ENCODE measurements at places on chromosomes 6 and 20.

GRCh38 chr6:4624726-4625125 is 151.5 kb upstream of the CDYL start:
- H3K27me3 ChIP-seq = no peaks in the 10 kb centered on the region
- DNase-seq = no peak
- H3K4me1 ChIP-seq = no peaks in the 10 kb centered on the region
- H3K4me3 ChIP-seq = no peak overlapping the region
- no peaks in the 10 kb centered on the region for H3K36me3 ChIP-seq

GRCh38 chr6:121237859-121238258 is 96.4 kb downstream of the TBC1D32 start:
- H3K27me3 ChIP-seq = no peaks in the 10 kb centered on the region
- no peak overlapping the region for H3K4me3 ChIP-seq
- H3K27ac ChIP-seq = no peak overlapping the region
- no peaks in the 10 kb centered on the region for H3K4me1 ChIP-seq

- no peaks in the 10 kb centered on the region for H3K27me3 ChIP-seq
- no peak for DNase-seq
- no peak overlapping the region for H3K4me3 ChIP-seq
- H3K4me1 ChIP-seq = peaks cover 18% of the 10 kb centered on the region
- H3K27ac ChIP-seq = no peak overlapping the region
Measured at GRCh38 chr6:158255989-158256601, 56.2 kb upstream of the TULP4 start.

DNA sequence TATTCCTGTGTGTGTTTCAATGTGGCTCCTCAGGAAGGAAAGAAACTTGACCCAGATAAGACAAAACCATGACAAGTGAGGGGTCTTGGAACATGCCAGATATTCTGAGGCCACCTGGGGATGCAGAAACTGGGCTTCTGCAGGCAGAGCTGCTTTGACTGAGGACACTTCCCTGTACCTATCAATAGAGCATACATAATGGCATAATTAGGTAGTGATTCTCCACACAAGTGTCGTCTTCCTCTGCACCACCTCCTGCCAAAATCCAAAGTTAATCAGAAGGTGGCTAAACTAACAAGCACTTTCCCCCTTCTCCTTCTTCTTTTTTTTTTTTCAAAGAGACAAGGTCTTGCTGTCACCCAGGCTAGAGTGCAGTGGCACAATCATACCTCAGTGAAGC is 97.1 kb downstream of the KIF13A start:
- no peaks in the 10 kb centered on the region for H3K4me1 ChIP-seq
- H3K27ac ChIP-seq = no peak overlapping the region
- no peaks in the 10 kb centered on the region for H3K36me3 ChIP-seq
- no peaks in the 10 kb centered on the region for H3K27me3 ChIP-seq

GRCh38 chr6:135183532-135184440 is 2.7 kb downstream of the MYB start:
- H3K36me3 ChIP-seq = no peaks in the 10 kb centered on the region
- no peak overlapping the region for H3K27ac ChIP-seq
- H3K4me3 ChIP-seq = peak overlapping the region; percentile 51
- peak; percentile 39 for DNase-seq

DNA sequence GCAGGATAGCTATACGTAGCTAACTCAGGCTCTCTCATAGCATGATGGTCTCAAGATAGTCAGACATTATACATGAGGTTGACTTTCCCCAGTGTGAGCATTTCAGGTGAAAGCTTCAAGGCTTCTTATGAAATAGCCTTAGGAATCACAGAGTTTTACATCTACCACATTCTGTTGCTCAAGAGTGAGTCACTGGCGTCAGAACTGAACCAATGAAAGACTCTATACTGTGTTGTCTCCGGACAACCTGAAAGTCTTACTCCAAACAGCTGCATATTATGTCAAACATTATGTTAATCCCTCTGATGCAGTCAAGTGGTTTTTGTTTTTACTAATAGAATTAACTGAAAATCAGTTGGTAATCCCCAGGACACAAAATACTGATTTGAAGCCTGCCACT is 79.8 kb upstream of the TRDN start:
- H3K4me1 ChIP-seq = no peaks in the 10 kb centered on the region
- H3K27ac ChIP-seq = no peak overlapping the region
- H3K36me3 ChIP-seq = no peaks in the 10 kb centered on the region

- DNase-seq = no peak
- no peaks in the 10 kb centered on the region for H3K27me3 ChIP-seq
- H3K27ac ChIP-seq = no peak overlapping the region
Measured at GRCh38 chr6:134853111-134854055, 96.5 kb downstream of the ALDH8A1 start.

- no peak for DNase-seq
- no peak overlapping the region for H3K4me3 ChIP-seq
- no peak overlapping the region for H3K27ac ChIP-seq
Measured at GRCh38 chr6:34949636-34950035, 60.6 kb downstream of the ANKS1A start.

GRCh38 chr6:113854531-113855499 is 2.3 kb upstream of the MARCKS start:
- peak; percentile 47 for DNase-seq
- H3K27ac ChIP-seq = peak overlapping the region; percentile 50
- H3K4me1 ChIP-seq = peaks cover 48% of the 10 kb centered on the region
- H3K4me3 ChIP-seq = peak overlapping the region; percentile 38
- H3K27me3 ChIP-seq = peaks cover 46% of the 10 kb centered on the region

GRCh38 chr6:46996860-46997641 is 45.1 kb downstream of the ADGRF1 start:
- no peak overlapping the region for H3K4me3 ChIP-seq
- H3K27me3 ChIP-seq = no peaks in the 10 kb centered on the region

DNA sequence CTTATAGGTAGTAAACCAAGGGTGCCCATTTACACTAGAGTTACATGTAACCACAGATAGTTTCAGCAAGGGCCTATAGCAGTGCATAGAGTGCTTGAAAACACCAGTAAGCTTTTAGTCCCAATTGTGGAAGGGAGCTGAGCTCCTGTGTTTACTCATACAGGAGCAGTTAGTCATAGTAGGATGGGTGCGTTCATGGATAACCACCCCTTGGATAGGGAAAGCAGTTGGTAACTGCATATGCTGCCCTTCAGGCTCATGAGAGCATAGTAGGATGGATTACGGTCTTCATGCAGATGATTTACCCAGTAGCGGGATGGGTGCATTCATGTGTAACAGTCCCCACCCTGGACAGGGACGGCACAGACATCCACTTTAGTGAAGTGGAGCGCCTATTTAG is 45.1 kb downstream of the OR2B6 start:
- DNase-seq = no peak
- H3K27me3 ChIP-seq = no peaks in the 10 kb centered on the region
- no peaks in the 10 kb centered on the region for H3K36me3 ChIP-seq
- H3K4me3 ChIP-seq = no peak overlapping the region
- H3K4me1 ChIP-seq = no peaks in the 10 kb centered on the region

DNA sequence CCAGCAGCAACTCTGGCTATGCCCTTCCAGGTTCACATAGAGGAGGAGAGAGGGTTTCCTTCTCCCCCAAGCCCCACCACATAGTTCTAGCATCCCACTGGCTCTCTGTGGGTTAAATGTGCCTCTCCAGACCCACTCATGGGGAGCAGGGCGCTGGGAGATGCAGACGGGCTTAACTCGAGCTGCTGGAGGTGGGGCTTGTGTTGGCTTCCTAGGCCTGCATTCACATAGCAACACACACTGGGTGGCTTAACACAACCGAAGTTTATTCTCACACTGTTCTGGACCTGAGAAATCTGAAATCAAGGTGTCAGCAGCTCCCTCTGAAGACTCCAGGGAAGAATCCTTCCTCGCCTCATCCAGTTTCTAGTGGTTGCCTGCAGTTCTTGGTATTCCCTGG is 33.6 kb downstream of the SLC2A10 start:
- H3K4me1 ChIP-seq = no peaks in the 10 kb centered on the region
- no peak for DNase-seq
- H3K4me3 ChIP-seq = no peak overlapping the region
- H3K27ac ChIP-seq = no peak overlapping the region

GRCh38 chr20:5354901-5355300 is 38.1 kb upstream of the PROKR2 start:
- H3K27me3 ChIP-seq = no peaks in the 10 kb centered on the region
- H3K4me3 ChIP-seq = no peak overlapping the region
- H3K4me1 ChIP-seq = no peaks in the 10 kb centered on the region
- no peaks in the 10 kb centered on the region for H3K36me3 ChIP-seq
- no peak overlapping the region for H3K27ac ChIP-seq
- DNase-seq = no peak

GRCh38 chr20:49886571-49887213 is 28.6 kb downstream of the SPATA2 start:
- H3K4me1 ChIP-seq = no peaks in the 10 kb centered on the region
- no peak overlapping the region for H3K27ac ChIP-seq

DNA sequence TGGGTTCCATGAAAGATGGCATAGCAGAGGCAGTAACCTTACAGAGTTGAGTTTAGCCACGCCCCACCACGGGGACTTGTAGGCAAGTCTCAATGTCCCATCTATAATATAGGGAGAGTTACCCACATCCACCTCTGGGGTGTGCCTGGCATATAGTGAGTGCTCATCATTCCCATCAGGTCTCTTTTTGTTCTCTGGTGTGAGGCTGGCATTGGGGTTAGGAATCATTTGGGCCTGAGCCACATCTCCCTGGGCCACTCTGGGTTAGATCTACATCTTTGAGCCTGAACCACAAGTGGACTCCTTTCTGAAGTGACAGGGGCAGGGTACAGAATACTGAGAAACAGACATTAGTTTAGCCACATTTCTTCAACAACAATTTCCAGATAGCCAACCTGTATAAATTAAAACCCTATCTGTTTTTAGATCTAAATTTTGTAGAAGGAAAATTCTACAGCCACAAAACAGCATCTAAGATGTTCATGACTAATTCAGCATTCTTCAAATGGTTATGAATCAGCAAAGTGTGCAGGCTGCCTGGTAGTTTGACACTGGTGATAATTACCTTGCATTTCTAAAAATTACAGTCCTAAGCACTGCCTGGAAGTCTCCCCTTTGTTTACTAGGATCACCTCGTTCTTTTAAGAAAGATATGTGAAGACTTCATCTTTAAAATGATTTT is 20.1 kb downstream of the RNF24 start:
- H3K36me3 ChIP-seq = no peaks in the 10 kb centered on the region
- peaks cover 14% of the 10 kb centered on the region for H3K4me1 ChIP-seq
- H3K27me3 ChIP-seq = no peaks in the 10 kb centered on the region
- DNase-seq = peak; percentile 44
- peak overlapping the region; percentile 12 for H3K27ac ChIP-seq

DNA sequence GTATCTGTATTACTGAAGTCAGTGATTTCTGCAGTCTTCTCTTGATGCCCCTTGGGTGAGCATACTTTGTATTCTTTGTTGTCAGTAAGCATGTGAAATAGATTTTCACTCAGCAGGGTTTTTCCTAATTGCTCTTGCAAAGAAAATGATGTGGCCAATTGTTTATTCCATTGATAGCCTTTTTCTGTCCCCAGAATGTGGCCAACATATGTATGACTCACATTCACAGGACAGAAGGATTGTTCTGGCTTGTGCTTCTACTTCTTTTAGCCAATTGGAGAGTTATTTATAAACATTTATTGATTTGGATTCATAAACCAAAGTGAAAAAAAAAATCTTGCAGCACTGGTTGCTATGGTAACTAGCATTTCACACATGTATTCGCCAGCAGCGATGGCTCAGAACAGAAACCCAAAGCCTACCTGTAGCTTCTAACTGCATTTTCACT is 54.4 kb upstream of the RBM24 start:
- no peak overlapping the region for H3K27ac ChIP-seq
- no peaks in the 10 kb centered on the region for H3K27me3 ChIP-seq
- DNase-seq = no peak

DNA sequence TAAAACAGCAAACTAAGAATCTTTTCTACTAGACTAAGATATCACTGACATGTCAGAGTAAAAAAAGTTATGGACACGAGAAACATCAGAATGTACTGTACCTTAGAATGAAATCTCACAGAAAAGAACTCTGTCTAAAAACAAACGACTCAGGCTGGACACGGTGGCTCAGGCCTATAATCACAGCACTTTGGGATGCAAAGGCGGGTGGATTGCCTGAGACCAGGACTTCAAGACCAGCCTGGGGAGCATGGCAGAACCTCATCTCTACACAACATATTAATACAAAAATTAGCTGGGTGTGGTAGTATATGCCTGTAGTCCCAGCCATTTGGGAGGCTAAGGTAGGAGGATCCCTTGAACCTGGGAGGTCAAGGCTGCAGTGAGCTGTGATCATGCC is 122.6 kb downstream of the PRND start:
- H3K27ac ChIP-seq = no peak overlapping the region
- no peak for DNase-seq
- peaks cover 3% of the 10 kb centered on the region for H3K4me1 ChIP-seq
- no peaks in the 10 kb centered on the region for H3K36me3 ChIP-seq

- no peaks in the 10 kb centered on the region for H3K4me1 ChIP-seq
- H3K27me3 ChIP-seq = no peaks in the 10 kb centered on the region
- no peak overlapping the region for H3K27ac ChIP-seq
- H3K36me3 ChIP-seq = no peaks in the 10 kb centered on the region
- DNase-seq = peak; percentile 14
Measured at GRCh38 chr20:50663095-50663821, 28.1 kb downstream of the RIPOR3 start.

DNA sequence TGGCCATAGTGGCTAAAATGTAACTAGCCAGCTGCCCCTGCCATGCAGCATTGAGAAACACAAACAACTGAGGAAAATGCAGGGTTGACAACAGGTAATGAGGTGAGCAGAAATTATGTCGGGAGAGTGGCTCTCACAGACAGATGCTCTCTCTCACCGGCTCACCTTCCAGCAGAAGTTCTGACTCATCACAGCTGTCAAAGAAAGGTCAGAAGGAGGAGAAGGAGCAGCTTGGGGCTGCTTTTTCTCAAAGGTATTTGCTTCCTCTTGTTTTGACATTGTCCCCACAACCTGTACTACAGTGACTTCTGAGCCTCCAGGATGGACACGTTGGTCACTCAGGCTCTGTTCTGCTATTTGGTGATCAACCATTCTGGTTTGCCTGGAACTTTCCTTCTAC is 190.5 kb upstream of the HEY2 start:
- no peaks in the 10 kb centered on the region for H3K27me3 ChIP-seq
- H3K36me3 ChIP-seq = no peaks in the 10 kb centered on the region
- DNase-seq = no peak
- H3K4me3 ChIP-seq = no peak overlapping the region
- no peak overlapping the region for H3K27ac ChIP-seq
- no peaks in the 10 kb centered on the region for H3K4me1 ChIP-seq

- H3K4me3 ChIP-seq = no peak overlapping the region
- no peaks in the 10 kb centered on the region for H3K4me1 ChIP-seq
- no peak for DNase-seq
- H3K27me3 ChIP-seq = no peaks in the 10 kb centered on the region
- H3K27ac ChIP-seq = no peak overlapping the region
- H3K36me3 ChIP-seq = no peaks in the 10 kb centered on the region
Measured at GRCh38 chr6:165487347-165487746, 175.7 kb downstream of the PDE10A start.

- no peak overlapping the region for H3K27ac ChIP-seq
- no peaks in the 10 kb centered on the region for H3K27me3 ChIP-seq
- no peaks in the 10 kb centered on the region for H3K4me1 ChIP-seq
- no peak for DNase-seq
- no peak overlapping the region for H3K4me3 ChIP-seq
Measured at GRCh38 chr20:53779822-53780221, 186.2 kb upstream of the ZNF217 start.

GRCh38 chr6:132611616-132612015 is 12.5 kb downstream of the TAAR2 start:
- H3K4me1 ChIP-seq = no peaks in the 10 kb centered on the region
- H3K27me3 ChIP-seq = no peaks in the 10 kb centered on the region
- H3K36me3 ChIP-seq = no peaks in the 10 kb centered on the region
- H3K27ac ChIP-seq = peak overlapping the region; percentile 80
- no peak overlapping the region for H3K4me3 ChIP-seq
- DNase-seq = no peak

GRCh38 chr6:111793711-111794111 is 79.5 kb downstream of the FYN start:
- peak; percentile 64 for DNase-seq
- H3K27me3 ChIP-seq = no peaks in the 10 kb centered on the region
- H3K27ac ChIP-seq = peak overlapping the region; percentile 59
- H3K4me3 ChIP-seq = peak overlapping the region; percentile 37

Data from natural killer cell (primary cell).